ENCODE measurements at places on chromosomes 1 and 21.

DNA sequence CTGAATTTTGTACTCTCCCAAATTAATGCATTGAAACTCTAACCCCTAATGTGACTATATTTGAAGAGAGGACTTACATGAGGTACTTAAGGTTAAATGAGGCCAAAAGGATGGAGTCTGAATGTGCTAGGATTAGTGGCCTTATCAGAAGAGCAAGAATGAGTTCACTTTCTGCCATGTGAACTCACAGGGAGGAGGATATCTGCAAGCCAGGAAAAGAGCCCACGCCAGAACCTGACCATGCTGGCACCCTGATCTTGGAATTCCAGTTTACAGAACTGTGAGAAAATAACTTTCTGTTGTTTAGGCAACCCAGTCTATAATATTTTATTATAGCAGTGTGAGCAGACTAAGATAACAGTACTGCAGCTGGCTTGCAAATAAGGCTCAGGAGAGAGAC is 12.2 kb upstream of the FASLG start:
- DNase-seq = no peak

DNA sequence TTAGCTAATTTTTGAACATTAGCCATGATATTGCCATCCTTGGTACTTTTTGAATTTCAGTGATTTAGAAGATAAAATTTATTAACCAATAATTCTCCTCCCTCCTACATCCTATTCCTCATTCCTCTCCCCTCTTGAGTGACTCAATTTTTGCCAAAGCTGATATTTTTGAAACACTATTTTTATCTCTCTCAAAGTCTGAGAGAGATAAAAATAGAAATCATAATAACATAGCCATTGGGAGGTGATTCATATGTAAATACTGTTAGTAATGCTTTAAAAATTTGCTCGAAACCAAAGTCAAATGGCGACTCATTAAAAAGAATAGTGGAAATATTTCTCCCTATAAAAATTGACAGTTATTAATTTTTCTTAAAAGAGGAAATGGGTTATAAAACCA is 97.4 kb downstream of the PATJ start:
- DNase-seq = no peak

GRCh38 chr1:107804741-107805140 is 160.2 kb downstream of the VAV3 start:
- DNase-seq = no peak

- no peak for DNase-seq
Observed at GRCh38 chr1:153968408-153968807, 706 bp downstream of the CREB3L4 start.

- no peak for DNase-seq
Observed at GRCh38 chr1:107927820-107928219, 37.2 kb downstream of the VAV3 start.

DNA sequence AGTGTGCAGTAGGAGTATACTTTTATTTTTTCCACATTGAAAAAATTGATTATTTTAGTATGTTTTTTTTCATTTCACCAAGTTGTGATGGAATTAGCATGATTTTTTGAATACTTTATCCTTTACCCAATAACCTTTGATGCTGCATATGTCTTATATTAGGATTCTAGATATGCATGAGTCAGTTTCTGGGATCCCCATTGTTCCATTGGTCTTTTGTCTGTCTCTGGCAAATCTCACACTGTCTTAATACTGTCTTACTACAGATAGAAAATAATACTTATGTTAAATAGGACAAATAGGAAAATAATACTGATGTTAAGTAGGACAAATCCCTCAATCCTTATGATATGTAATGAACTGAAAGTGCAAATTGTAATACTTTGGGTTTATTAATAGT is 54.3 kb upstream of the ASB17 start:
- DNase-seq = no peak

GRCh38 chr1:65606426-65606825 is 186.0 kb downstream of the LEPR start:
- DNase-seq = no peak

- no peak for DNase-seq
Observed at GRCh38 chr21:46569081-46569480, 35.8 kb downstream of the S100B start.
